ENCODE measurements at places on chromosomes 4 and X.

GRCh38 chrX:53398216-53398615, 24.2 kb downstream of the SMC1A start:
- DNase-seq: no peak

DNA sequence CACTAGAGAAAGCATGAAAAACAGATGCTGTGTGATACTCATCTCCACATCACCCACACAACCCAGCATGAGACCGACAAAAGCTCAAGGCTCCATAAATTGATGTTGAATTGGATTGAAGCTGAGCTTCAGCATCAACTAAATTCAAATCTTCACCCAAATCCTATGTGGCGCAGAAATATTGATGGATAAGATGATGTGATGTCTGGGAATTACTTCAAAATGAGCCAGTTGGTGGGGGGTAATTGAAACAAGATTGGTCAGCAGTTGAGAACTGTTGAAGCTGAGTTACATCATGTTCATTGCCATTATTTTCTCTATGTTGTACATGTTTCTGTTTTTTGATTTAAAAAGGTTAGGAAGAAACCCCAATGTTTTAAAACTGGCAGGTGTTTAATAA, 166.5 kb upstream of the STS start:
- DNase-seq: no peak

DNA sequence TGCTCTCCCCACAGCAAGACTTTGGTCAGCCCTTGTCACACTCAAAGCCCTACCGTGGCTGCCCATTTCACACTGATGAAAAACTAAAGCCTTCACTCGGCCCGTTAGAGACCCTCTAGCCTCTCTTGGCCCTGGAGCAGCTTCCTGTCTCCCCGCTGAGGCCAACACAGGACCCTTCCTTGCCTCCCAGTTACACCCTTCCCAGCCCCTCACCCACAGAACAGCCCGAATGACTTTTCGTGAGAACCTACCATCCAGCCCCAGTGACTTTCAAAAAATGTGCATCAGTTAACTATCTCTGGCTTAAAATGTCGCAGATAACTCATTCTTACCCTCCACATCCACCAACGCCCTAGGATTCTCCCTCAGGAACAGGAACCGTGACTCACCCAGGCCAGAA, 756 bp upstream of the TAF9B start:
- no peak for DNase-seq

DNA sequence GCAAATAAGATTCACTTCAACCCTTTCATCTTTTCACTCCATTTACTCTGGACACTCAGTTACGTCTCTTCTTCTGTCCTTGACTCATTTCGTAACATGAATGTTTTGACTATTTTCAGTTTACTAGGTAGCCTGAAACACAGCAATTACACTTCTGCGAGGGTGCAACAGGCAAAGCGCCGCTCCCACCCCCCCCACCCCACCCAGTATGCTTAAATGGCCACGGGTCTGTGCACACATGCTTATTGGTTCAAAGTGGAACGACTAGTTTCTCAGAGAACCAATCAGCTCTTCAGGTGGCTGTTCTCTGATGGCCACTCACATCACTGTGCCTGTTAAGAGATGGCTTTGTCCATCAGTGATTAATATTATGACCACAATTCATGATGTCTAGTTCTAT, 3.5 kb downstream of the BEND4 start:
- DNase-seq: no peak

- DNase-seq: no peak
Measured at GRCh38 chrX:54492340-54492739, 3.7 kb downstream of the FGD1 start.

- DNase-seq: no peak
Measured at GRCh38 chrX:70998411-70999027, 67.6 kb upstream of the SLC7A3 start.

- no peak for DNase-seq
Measured at GRCh38 chr4:8740666-8741395, 130.8 kb downstream of the HMX1 start.

- peak; percentile 26 for DNase-seq
Measured at GRCh38 chr4:38160487-38161207, 200.4 kb downstream of the PTTG2 start.

DNA sequence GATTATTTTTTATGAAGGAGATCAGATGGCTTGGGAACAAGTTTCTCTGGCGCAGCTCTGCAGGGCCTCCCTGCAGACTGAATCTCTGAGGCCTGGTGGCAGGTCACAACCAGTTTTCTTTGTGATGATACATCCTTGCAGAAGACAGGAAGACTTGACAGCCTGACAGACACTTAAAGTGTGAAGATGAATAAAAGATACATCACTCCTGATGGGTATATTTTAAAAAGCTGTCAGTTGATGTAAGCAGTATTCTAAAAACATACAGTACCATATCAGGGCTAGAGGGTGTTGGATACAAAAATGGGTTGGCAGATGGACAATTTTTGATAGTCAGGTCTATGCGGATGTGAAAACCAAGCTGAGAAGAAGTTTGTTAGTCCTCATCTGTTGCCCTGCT, 239.5 kb downstream of the LHFPL1 start:
- no peak for DNase-seq

DNA sequence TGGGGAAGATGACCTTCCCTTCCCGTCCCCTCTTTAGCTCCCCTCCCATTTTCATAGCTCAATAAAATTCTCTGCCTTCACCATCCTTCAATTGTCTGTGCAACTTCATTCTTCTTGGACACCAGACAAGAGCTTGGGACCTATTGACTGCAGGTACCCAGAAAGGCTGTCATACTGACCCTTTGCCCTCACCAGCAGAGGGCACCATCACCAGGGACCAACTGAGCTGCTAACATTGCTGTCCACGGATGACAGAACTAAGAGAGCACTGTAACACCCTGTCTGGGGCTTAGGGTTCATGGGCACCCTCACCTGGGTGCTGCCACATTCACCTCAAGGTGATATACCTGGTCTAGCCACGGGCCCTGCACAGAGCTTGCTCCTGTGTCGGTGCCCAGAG, 141.3 kb upstream of the VCX3B start:
- no peak for DNase-seq

DNA sequence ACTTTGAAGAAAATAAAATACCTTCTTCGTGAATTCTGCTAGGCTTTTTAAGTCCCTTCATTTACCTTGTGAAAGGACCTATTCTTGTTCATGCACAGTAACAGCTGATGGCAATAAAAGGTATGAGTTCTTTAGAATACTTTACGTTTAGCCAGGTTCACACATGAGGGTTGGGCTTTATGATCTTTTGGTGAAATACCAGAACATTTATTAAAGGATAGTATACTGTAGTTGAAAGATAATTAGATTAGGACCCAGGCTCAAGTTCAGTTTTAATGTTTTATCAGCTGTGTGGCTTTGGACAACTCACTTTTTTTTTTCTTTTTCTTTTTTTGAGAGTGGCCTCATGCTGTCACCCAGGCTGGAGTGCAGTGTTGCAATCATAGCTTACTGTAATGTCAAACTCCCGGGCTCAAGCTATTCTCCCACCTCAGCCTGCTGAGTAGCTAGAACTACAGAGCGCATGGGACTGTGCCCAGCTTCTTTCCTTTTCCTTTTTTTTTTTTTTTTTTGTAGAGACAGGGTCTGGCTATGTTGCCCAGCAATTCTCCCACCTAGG, 28.2 kb upstream of the NEIL3 start:
- no peak for DNase-seq

DNA sequence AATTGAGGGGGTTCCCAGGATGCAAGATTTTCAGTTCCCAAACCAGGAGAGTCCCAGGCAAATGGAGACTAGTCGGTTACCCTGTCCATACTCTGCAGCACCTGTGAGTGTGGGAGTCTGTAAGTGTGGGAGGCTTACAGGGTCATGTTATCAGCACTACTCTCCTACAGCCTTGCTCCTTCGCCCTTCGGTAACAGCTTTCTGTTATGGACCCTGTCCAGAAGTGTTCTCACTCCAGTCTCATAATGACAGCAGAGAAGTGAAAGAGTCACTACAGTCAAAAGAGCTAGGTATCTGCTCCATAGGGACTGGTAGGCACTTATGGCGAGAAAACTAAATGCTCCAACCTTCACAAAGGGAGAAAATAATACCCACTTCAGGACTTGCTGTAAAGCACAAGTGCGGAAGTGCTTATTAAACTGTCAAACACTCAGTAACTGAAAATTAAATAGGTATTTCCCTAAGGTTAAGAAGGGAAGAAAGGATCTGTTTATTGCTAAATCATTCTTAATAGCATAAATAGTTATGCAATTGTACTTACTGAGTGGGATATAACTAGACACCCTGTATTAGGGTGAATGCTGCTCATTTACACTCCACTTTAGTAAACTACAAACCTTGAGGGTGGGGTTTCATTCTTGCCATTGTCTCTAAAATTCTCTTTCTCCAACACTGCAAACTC, 2.7 kb upstream of the ADH7 start:
- no peak for DNase-seq

- DNase-seq: no peak
Measured at GRCh38 chr4:121098266-121098665, 25.9 kb upstream of the NDNF start.

DNA sequence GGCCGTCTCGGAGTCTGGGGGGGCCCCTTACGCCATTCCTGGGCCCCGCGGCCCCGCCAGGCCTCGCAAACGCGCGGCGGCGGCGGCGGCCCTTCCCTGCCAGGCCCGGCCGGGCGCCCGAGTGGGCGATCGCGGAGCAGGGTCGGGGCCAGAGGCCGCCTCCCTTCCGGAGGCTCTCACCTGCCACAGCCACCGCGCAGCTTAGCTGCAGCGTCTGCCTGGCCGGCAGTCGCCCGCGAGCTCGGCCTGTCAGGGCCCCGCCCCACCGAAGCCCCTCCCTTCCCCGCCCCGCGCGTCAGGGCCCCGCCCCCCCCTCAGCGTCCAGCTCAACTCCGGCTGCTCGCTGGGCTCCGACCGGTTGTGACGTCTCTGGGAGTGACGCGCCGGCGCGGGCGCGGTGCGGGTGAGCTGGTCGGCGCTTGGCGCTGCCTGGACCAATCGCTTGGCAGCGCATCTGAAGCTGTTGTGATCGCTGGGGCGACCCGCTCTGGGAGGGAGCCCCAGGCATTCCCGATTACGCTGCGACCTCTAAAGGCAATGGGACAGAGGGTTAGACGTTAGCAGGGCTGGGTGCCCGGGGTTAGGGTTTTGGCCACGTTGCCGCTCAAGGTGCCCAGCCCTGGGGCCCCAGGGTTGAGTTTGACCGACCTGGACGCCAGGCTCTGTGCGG, at the start of gene SLC10A3:
Gene SLC10A3, minus strand, starts transcription at position 216 of the 670 bp plus-strand sequence. CDS start 1,689 bp downstream, outside the sequence.
- peak; percentile 73 for DNase-seq

DNA sequence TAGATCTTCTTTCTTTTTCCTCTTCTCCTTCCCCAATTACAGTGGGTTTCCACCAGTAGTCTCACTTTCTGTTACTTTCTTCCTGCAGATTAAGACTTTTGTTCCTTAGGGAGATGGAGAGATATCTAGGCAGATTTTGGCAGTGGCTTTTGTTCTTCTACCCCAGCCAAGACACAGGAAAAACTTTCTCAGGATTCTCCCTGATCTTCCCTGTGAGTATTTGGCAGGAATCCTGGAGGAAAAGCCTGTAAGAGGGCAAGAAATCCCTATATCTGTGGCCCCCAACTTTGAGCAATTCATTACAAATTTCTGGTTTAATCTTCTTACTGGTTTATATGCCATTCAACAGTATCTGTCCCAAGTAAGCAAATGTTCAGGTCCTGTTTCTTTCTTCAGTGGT, 21.9 kb downstream of the SLC9A7 start:
- no peak for DNase-seq

- no peak for DNase-seq
Measured at GRCh38 chr4:124686279-124686678, 26.3 kb downstream of the ANKRD50 start.

GRCh38 chr4:149183638-149184037, 632.0 kb downstream of the IQCM start:
- DNase-seq: no peak

DNA sequence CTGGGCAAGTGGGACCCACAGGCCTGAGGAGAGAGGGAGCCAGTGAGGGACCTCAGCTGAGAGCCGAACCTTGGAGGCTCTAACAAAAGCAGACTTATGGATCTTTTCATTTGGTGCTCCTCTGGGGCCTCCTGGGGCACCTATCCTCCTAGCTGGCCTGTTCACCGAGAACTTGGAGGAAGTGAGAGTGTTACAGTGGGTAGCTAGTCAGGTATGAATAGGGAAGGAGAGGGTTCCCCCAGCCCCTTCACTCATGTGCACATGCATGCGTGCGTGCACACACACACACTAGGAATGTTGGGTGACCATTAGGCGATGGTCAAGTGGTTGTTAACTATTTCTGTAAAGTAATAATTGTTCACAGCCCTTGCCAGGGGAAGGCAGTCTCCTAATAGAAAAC, 18.6 kb upstream of the TMEM185A start:
- DNase-seq: no peak

- DNase-seq: no peak
Measured at GRCh38 chr4:15244354-15244753, 183.5 kb upstream of the C1QTNF7 start.

GRCh38 chr4:37538931-37539330, 147.2 kb downstream of the RELL1 start:
- DNase-seq: no peak

DNA sequence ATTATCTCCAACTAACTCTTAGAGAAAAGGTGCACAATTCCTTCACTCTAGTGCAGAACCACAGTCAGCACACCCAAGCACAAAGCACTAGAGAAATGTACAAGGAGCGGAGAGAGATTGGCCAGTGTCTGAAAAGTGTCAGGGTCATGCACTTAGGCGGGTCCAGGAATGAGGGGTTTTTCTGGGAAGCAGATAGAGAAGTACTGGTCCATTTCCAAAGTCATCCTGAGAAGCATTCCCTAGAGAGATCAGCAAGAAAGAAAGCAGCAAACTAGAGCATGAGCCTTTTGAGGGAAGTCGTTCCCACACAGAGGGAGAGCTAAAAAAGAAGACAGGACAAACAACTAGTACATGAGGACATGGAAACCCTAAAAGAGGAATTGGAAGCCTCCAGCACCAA, 168.1 kb upstream of the MAP3K15 start:
- no peak for DNase-seq

DNA sequence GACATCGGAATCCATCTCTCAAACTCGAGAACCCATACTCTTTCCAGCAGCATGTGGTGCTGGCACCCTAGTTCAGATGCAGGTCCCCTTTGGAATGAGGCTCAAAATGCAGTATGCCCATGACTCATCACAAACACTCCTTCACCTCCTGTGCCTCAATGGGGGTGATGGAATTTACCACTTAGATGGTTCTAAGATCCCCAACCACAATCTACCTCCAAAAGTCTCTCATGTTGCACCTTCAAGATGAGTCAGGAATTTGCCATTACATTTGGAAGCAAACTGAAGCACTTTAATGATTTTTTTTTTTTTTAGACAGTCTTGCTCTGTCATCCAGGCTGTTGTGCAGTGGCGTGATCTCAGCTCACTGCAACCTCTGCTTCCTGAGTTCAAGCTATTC, 8.5 kb upstream of the MID1 start:
- no peak for DNase-seq
